ENCODE measurements at places on chromosomes 1 and 21.

DNA sequence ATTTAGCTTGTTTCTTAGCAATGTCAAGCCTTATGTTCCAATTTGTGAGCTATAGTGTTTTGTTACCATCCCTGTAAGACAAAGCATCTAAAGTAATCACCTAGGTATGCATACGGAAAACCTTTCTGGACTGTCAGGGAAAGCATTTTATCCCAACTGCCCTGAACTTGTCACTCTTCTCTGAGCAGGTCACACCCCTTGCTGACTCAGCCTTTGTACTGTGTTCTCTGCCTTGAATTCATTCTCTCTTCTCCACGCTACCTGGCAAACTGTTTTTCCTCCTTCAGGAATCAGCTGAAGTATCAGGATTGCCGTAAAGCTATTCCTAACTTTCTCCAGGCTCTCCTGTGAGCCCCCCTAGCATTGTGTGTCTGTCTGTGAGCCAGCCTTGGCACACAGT lies 54.2 kb downstream of the PBX1 start:
- DNase-seq = no peak

- no peak for DNase-seq
These were observed 6.5 kb upstream of the FTCD start for GRCh38 chr21:46161633-46162592.

- DNase-seq = no peak
These were observed 147.7 kb downstream of the CDC42BPA start for GRCh38 chr1:227170361-227171166.

GRCh38 chr1:219529116-219529515 lies 83.8 kb downstream of the ZC3H11B start:
- no peak for DNase-seq

DNA sequence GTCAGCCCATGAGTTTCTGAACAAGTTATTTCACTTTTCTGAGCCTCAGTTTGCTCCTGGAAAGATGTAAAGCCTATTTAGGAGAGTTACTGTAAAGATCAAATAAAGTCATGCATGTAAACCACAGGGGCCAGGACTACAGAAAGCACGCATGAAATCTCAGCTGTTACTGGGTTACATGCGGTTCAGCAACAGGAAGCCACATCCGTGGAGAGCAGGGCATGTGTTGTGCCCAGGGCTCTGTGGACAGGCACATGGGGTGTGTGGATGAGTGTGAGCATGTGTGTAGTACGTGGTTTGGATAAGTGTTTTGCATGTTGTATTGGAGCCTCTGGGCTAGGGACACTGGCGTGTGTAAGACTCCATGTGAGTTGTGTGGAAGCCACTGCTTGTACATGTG lies 2.2 kb upstream of the EPHA2 start:
- DNase-seq = no peak

DNA sequence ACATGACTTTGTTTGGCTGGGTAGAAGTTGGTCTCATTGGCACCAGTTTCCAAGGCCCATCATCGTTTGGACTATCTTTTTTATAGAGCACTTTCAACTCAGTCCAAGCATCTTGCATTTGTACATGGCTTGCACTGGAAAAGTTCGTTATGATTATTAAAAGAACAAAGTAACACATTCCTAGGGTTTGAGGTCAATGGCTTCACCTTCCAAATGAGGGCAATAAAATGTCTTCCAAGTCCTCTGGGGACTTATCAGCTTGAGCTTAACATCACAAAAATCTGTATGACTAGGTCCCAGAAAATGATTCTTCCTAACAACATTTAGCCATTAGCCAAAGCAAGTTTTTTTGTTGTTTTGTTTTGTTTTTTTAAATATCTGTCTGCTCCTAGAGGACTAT lies 610.8 kb downstream of the LMO4 start:
- no peak for DNase-seq

GRCh38 chr1:55378582-55378981 lies 163.4 kb upstream of the USP24 start:
- no peak for DNase-seq

DNA sequence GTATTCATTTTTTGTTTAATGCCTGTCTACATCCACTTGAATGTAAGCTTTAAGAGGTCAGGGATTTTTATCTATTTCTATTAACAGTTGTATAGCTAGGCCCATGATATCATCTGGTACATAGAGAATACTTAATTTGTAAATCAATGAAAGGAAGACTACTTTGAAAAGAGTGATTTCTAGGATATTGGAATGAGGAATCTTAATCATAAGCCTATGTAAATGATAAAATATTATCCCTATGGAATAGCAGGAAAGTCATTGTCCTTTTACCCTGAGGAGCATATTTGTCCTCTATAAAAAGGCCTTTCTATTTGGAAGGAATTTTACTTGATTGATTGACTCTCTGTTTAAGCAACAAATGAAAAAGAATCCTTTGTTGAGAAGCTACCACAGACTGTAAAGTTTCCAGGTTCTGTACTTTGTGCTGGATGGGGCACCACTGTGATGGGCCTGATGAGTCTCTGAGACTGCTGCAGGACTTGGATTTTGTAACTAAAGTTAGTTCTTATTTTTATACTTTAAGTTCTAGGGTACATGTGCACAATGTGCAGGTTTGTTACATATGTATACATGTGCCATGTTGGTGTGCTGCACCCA lies 53.8 kb downstream of the MAST2 start:
- DNase-seq = no peak

DNA sequence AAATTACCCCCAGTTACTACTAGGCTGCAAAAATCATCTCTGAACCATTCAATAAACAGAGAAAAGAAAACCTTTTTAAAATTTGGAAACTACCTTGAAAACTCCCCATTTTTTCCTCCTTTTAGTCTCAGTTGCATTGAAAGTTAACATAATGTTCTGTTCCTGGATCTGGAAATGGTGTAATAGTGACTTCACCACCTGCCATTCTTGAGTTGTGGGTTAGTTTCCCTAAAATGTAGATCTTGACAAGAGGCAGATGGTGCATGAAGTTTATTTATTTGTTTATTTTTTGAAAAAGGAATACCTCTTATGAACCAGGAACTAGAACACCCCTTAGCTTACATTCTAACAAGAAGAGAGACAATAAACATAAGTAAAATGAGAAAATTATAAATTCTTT lies 72.8 kb downstream of the ATF6 start:
- no peak for DNase-seq

GRCh38 chr1:195475568-195475967 lies 1132.7 kb downstream of the KCNT2 start:
- no peak for DNase-seq

GRCh38 chr1:26156285-26157038 lies 2.4 kb upstream of the FAM110D start:
- no peak for DNase-seq

DNA sequence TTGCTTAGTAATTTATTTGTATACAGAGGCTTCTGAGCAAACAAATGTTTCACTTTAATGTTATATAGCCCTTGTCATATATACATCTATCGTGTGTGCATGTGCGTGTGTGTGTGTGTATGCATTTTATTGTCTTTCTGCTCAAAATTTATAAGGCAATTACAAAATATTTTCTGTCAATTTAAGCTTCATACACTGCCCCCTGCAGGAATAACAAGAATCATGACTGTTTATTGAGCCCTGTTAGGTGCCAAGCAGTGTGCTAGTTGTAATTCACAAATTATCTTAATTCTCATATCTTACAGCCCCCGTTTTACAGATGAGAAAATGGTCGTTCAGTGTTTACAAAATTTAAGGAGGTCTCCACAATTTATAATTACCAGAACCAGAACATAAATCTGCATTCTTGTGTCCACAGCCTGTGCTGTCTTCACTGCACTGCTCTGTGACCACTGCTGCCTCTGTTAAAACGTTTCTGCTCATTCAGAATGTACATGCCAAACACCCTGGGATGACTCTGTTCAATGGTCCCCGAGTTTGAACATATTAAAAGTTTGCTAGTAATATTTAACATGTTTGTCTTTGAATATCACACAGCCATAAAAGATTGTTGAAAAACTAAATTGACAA lies 181.3 kb downstream of the ATP6V1G3 start:
- DNase-seq = no peak

- no peak for DNase-seq
These were observed 279.9 kb downstream of the DNM3 start for GRCh38 chr1:172121081-172121717.

Measured in NCI-H526 treated with DMSO at 0.1 percent for 48 hours (cell line).